ENCODE measurements at places on chromosomes 13 and 19.

DNA sequence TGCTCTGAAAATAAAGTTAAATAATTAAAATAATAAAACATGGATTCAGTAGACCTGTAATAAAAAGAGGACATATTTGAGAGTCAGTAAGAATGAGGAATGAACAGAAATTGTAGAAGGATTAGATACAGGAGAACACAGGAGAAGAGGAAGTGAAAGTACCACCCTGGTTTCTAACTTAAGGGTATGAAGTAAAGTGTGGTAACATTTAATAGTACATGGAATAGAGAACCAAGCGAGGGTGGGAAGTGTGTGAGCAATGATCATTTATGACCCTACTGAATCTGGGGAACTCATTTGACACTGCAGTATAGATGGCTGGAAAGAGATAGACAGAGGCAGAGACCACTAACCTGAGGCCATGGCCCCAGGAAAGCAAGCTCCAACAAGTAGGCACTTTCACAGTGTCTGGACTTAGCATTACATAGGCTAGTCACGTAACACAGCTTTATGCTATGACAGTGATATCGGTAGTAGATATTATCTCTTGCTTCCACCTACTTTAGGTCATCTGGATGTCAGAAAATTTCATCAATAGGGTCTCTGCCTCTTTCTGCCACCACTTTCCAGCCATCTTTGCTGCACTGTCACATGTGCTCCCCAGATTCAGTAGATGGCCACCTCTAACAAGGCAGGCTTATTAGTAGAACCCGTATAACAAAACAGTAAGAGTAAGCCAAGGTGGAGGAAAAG is 633.9 kb upstream of the MIR17HG start:
- DNase-seq: no peak

- no peak for DNase-seq
These were observed 216.5 kb downstream of the PCCA start for GRCh38 chr13:100305398-100305797.

DNA sequence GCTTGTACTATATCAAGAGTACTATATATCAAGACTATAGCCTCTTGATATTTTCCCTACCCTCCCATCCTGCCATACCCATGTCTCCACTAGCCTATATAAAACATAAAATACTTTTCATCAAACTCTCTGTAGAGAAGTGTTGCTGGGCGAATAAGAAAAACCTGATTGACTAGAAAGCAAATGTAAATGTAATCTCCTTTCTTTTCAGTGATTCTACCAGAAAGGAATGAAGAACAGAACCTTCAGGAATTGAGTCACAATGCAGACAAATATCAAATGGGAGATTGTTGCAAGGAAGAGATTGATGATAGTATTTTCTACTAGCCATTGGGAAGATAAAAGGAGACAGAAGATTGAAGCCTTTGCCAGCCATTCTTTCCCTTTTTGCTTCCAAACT is 89.2 kb downstream of the KCNRG start:
- DNase-seq: no peak

GRCh38 chr13:60696602-60697001 is 299.6 kb downstream of the TDRD3 start:
- DNase-seq: no peak

DNA sequence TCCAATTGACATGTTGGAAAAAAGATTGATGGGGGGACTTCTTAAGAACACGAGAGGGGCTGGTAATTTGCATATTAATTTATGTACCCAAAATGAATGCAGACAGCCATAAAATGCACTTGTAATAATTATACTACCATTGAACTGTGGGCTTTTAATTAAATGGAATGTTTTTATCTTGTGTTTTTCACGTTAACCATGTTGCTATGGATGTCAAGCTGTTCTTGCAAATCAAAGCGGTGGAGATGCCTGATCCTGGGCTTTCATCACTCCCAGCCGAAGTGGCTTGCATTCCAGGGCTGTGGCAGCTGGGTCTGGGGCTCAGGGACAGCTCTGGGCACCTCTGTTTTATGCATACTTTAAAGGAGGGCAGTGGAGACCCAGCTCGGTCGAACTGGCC is 179.4 kb upstream of the TMTC4 start:
- DNase-seq: no peak

- no peak for DNase-seq
These were observed 185.7 kb downstream of the TM9SF2 start for GRCh38 chr13:99686944-99687411.

GRCh38 chr13:107233541-107233940 is 665.6 kb upstream of the ARGLU1 start:
- no peak for DNase-seq

GRCh38 chr13:53782488-53782961 is 753.9 kb downstream of the OLFM4 start:
- peak; percentile 43 for DNase-seq

GRCh38 chr19:30034321-30034720 is 92.3 kb downstream of the URI1 start:
- DNase-seq: no peak

- DNase-seq: no peak
These were observed 51.9 kb downstream of the DNM2 start for GRCh38 chr19:10769533-10770491.

DNA sequence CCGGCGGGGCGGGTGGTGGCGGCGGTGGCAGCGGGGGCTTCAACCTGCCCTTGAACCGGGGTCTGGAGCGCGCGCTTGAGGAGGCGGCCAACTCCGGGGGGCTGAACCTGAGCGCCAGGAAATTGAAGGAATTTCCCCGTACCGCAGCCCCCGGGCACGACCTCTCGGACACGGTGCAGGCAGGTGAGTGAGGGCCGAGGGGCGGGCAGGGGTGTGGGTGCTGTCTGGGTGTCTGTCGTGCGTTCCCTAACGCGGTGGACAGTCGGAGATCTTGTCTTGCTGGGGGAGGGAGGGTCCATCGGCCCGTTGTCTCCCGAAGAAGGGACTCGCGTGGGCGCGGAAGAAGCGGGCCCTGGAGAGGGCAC is 533 bp downstream of the LRCH1 start:
- DNase-seq: no peak

GRCh38 chr19:16702123-16702522 is 17.5 kb upstream of the NWD1 start:
- DNase-seq: no peak

- DNase-seq: no peak
These were observed 303.3 kb downstream of the POU4F1 start for GRCh38 chr13:78299832-78300623.

DNA sequence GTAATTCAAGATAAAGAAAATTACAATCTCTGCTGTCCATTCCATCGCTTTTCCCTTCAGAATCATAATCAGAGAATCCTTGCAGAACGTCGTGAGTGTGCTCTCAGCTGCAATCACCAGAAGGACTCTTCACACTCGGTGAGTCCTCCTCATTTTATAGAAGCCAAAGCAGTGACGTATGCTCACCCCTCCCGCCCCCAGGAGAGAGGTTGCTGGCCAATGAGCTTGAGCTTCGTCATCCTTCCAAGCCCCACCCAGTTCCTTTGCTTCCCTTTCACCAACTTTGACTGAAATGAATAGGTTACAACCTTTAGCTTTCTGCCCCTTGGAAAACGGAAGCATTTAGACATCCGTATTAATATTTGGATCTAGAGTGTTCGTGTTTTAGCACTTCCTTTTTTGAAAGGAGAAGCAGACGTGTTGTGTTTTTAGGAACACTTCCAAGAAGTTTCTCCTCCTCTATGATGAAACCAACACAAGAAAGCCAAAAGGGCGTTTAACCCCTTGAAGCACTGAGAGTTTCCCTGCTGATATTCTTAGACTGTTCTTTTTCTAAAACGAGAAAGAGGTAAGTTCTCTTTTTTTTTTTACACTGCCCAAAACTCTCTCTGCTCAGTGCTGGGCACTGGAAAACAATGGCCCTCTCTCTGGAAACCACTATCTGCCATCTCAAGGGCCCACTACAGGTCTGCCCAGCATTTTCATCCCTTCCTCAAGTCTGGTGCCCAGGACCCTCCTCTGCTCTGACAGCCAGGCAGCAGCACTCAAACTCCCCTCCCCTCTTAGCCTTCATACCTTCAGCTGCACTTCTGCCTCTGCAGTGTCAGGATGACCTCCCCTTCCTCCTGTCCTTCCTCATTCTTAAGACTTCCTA is 44.3 kb upstream of the CEACAM21 start:
- DNase-seq: no peak

- DNase-seq: no peak
These were observed 33.0 kb downstream of the CYSLTR2 start for GRCh38 chr13:48686636-48687210.

- DNase-seq: no peak
These were observed 216.8 kb downstream of the TM9SF2 start for GRCh38 chr13:99717959-99718674.

DNA sequence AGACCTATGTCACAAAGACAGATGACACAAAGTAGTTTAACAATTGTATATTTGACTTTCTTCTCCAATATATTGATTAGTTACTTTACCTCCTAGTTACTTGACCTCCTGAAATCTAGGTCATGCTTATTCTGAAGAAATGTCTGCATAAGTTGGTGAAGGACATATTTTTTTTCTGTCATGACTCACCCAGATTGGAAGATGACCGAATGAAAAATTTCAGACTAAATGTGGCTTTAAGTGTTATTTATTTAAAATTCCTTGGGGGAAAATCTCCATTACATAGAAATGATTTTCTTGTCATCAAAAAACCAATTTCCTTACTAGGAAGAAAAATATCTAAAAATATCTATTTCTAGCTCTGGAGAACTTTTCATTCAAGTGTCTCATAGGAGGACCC is 217.1 kb downstream of the POSTN start:
- DNase-seq: no peak

GRCh38 chr13:92806215-92806614 is 420.4 kb upstream of the GPC6 start:
- no peak for DNase-seq

- DNase-seq: peak; percentile 9
These were observed 26.3 kb downstream of the DCAF15 start for GRCh38 chr19:13978351-13979243.

DNA sequence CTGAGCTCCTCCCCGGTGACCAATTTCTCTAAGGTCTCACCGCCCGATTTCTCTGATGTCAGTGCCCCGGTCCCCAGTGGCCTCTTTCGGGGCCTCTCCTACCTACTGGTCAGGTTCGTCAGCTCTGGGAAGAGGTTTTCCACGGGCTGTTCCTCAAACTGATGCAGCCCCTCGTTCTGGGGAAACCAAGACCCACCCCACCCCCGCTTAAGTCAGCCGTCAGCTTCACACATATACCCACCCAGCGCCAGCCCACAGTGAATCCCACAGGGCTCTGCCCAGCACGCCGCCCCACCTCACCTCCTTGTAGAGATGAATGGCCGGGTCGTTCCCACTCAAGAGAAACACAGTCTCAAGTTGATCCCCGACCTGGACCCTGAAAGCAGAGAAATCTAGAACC is 3.4 kb downstream of the KPTN start:
- DNase-seq: no peak

- DNase-seq: no peak
These were observed 33.2 kb downstream of the RNASEH2B start for GRCh38 chr13:50942630-50943311.

DNA sequence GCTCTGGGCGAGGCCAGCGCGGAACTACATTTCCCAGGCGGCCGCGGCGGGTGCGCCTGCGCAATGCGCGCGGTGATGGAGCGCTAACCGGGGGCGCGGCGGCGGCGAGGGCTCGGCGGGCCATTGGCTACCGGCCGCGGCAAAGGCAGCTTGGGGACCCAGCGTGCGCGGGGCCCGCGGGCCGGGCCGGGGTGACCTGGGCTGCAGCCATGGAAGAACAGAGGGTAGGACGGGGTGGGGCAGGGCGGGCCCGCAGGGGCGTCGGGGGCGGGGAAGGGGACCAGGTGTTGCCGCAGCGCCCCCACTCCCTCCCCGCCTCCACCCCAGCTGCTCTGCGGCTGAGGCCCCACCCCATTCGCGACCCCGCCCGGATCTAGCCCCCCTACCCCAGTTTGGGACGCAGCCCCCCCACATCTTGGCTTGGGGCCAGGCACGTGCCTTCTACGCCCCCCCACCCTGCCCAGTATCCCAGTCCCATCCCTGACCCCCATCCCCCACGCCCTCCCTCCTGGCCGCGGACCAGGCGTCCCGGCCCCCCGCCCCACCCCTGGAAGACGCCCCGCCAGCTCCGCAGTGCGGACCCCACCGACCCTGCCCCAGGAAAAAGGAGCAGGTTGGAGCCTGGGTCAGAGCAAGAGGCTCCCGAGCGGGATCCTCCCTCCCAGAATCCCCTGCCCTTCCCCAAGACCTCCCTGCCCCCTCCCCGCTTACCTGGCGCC is at the start of gene FSD1:
Gene FSD1, plus strand, starts transcription at position 61 of the 719 bp plus-strand sequence. Its CDS starts 149 bp downstream, at position 210.
- no peak for DNase-seq

- no peak for DNase-seq
These were observed 2275.8 kb upstream of the PCDH20 start for GRCh38 chr13:63691474-63691873.

DNA sequence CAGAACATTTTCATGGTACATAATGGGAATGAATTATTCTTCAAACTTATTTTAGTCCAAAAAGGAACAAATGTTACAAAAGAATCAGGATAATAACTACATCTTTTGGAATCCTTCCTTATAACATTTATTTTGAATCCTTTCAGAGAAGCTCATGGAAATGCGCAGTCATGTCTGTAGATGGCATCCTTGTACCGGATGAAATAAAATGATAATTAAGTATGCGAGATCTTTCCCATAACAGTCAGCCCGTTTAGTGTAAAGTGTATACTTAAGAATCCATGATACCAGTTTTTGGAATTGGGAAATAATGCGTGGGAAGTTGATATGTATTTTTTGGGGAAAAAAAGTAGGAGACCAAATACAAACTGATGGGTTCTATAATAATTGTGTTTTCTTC is 418.8 kb downstream of the GPC5 start:
- DNase-seq: no peak

DNA sequence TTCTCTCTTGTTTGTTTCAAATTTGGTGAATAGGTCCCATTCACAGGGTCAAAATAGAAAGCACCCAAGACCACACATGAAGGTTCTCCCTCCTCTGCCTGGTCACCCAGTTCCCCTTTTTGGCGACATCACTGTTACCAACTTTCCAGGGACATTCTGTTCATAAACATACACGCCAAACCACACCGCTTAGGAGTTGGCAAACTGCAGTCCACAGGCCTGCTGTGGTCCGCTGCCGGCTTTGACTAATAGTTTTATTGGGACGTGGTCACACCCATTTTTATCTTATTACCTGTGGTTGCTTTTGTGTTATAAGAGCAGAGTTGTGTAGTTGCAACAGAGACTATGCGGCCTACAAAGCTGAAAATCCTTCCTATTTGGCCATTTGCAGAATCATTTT is 24.2 kb downstream of the UHRF1 start:
- no peak for DNase-seq
